ENCODE measurements at places on chromosomes 5 and 9. TPM values are rescaled to one million over a fixed set of nuclear protein-coding genes. Genes with fewer than 3 reads are reported as not detected.

DNA sequence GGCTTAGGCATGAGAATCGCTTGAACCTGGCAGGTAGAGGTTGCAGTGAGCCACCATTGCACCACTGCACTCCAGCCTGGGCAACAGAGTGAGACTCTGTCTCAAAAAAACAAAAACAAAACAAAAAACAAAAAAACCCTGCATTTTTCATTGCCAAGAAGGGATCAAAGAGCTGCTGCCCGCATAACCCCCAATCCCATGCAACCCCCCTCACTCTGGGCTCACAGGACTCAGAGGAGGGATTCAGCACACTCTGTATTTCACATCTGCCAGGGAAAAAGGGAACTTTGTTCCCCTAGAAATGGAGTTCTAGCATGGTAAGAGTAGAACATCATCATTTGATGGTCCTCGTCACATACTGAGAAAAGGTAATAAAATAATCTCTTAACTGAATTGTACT, 153.9 kb upstream of the GNA14 start:
- DNase-seq: no peak

- DNase-seq: no peak
Observed at GRCh38 chr5:153987301-153987700, 51.4 kb downstream of the FAM114A2 start.

GRCh38 chr5:135690466-135690865, 111.7 kb upstream of the CXCL14 start:
- no peak for DNase-seq

The TRPM3 gene
- total RNA-seq: not detected

The CBY3 gene
- not detected for total RNA-seq

Measured in activated T-cell treated with anti-CD3 and anti-CD28 coated beads, Interleukin-2, amount 50 U/mL, for 72 hours (primary cell).